H1 (cell line): ENCODE measurements at places on chromosomes 4 and X. TPM values are rescaled to one million over a fixed set of nuclear protein-coding genes. Genes with fewer than 3 reads are reported as not detected.

MBNL3 gene
- 3.8 and 4.3 TPM in 2 replicates for polyA plus RNA-seq

RP2 gene
- polyA plus RNA-seq: 1.8 and 2.2 TPM in 2 replicates

- no peak for DNase-seq
Observed at GRCh38 chr4:158750379-158750778, 18.4 kb upstream of the FNIP2 start.

DNA sequence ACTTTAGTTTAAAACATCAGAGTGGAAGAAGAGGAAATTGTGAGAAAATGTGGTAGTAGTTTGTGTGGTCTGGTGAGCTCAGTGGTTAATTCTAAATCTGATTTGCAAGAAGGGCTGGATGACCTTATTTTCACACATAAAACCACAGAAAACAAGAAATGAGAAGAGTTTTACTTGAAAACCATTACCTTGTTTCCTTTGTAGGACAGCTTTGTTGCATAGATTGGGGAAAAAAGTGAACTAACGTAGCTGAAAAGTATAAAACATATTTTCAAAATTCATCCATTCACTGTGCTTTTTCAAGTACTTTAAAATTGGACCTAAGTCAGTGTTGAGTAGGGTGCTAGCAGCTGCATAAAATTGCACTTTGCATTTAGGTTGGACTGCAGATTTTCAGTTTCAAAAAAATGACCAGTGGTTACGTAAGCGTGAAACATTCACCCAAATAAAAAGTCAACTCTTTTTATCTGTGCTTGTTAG, 211.3 kb downstream of the ARHGAP10 start:
- no peak for DNase-seq

- DNase-seq: no peak
Observed at GRCh38 chr4:125358453-125358852, 43.7 kb downstream of the FAT4 start.
